ENCODE measurements at places on chromosomes 2 and 18. TPM values are rescaled to one million over a fixed set of nuclear protein-coding genes. Genes with fewer than 3 reads are reported as not detected.

GRCh38 chr2:118747637-118748036 is 99.8 kb downstream of the EN1 start:
- no peak for DNase-seq

GRCh38 chr2:52000151-52000855 is 968.4 kb upstream of the NRXN1 start:
- DNase-seq: no peak

- DNase-seq: no peak
These were observed 56.2 kb downstream of the EMILIN2 start for GRCh38 chr18:2903006-2903405.

DNA sequence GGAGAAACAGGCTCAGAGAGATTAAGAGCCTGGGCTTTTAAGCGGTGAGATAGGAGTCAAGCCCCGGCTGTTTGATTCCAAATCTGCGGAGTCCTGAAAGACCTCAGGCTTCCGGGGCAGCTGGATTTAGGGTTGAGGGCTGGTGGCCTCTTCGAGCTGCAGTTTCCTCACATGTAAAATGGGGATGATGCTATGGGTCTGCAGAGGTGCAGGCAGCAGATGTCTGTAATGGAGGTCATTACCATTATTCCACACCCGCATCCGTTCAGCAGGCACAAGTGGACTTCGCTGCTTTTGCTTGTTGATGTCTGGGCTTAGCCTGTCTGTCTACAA is 175.6 kb upstream of the HS6ST1 start:
- DNase-seq: no peak

DNA sequence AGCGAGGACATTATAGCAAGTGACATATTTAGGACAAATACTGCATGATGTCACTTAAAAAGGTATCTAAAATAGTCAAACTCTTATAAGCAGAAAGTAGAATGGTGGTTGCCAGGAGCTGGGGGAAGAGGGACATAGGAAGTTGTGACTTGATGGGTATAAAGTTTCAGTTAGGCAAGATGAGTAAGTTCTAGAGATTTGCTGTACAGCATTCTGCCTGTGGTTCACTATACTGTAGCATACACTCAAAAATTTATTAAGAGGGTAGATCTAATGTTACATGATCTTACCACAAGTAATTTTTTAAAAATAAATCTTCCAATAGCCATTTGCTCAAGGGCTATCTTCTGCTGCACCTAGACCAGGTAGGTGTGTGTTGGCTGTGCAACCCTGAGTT is 78.1 kb upstream of the NPAS2 start:
- DNase-seq: no peak

GRCh38 chr2:228367356-228367755 is 185.9 kb upstream of the SPHKAP start:
- no peak for DNase-seq

GRCh38 chr2:175187378-175187777 is 5.9 kb upstream of the ATP5MC3 start:
- DNase-seq: no peak

DNA sequence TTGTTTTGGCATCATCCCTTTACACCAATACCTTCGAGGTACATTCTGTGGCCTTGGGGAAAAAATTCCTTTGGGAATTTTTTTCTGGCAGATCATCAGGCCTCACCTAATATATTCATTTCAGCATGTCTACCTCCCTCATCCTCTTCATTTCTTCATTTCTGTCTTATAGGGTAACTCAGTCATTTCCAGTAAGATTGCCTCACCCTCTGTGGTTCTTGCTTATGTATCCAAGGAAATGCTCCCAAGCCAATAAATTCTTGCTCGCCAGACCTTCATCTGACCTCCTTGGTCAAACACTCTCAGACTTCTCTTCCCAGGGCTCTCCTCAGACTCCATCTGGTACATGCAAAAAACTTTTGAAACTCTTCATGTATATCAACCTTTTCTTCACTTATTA is 265.6 kb downstream of the TMX3 start:
- DNase-seq: peak; percentile 61

- no peak for DNase-seq
These were observed 411.6 kb upstream of the MC4R start for GRCh38 chr18:60784161-60784560.

DNA sequence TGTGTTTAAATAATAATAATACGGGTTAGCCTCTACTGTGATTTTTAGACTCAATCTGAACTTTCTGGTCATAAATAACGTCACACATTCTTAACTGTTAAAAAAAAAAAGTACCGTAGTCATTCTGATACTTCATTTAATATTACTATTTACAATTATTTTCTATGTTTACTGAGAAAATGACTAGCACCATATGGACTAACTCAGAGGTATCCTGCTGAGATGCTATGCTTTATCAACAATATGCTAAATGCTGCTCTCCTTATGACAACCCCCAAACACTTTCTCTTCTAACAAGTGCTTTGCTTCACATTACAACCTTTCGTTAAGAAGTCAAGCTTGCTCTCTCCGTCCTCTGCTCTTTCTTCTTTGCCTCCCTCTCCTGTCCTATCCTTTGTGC is 182.1 kb downstream of the AFF3 start:
- DNase-seq: no peak

- no peak for DNase-seq
These were observed 863.7 kb downstream of the MBD2 start for GRCh38 chr18:53360501-53361443.

- DNase-seq: no peak
These were observed 74.2 kb downstream of the ARHGEF4 start for GRCh38 chr2:130910931-130911330.

GRCh38 chr2:62334440-62335058 is 138.6 kb downstream of the B3GNT2 start:
- DNase-seq: no peak

DNA sequence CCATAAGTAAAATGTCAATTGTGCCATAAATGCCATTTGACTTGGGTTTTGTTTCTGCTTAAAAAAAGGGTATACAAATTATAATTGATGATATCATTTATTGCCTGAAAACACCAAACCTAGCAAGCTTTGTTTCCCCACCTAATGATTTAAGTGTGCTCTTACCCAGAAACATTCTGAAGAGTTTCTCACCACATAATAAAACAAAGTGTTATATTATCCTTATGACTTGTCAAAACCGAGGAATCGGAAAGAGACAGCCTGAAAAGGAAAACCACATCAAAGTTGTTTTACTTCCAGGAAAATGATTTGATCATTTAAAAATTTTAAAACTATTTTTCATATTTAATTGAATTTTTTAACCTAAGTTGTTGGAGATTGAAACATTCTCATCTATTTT is 170.5 kb upstream of the SLC39A10 start:
- no peak for DNase-seq

GRCh38 chr18:58438161-58438957 is 190.5 kb downstream of the ALPK2 start:
- peak; percentile 10 for DNase-seq

DNA sequence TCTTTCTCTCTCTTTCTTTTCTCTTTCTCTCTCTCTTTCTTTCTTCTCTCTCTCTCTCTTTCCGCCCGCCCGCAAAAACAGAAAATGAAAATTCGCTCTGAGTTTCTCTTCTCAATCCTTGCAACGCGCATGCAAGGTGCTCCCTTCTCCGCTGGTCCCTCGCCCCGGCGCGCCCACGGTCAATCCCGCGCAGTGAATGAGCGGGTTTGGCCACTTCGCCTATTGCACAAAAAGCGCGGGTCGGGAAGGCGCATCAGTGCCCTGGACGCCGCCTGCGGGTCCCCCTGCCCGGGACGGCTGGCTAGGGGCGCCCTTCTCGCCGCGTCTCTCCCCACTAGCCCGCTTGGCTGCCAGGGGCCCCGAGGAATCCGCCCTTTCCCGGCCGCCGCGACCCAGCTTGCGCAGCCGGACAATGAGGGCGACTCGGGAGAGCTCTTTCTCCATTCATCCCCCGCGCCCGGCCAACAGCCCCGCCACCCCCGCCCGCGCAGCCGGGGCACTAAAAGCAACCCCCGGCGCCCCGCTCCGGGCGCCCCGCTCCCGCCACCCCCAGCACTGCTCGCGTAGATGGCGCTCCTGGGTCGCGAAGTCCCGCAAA is 706 bp downstream of the LAMA1 start:
- no peak for DNase-seq

GRCh38 chr18:46313521-46313920 is 209.3 kb downstream of the HAUS1 start:
- no peak for DNase-seq

- no peak for DNase-seq
These were observed 74.7 kb upstream of the RAB6C start for GRCh38 chr2:129904532-129905446.

GRCh38 chr2:186780701-186781316 is 68.2 kb downstream of the ZSWIM2 start:
- no peak for DNase-seq

DNA sequence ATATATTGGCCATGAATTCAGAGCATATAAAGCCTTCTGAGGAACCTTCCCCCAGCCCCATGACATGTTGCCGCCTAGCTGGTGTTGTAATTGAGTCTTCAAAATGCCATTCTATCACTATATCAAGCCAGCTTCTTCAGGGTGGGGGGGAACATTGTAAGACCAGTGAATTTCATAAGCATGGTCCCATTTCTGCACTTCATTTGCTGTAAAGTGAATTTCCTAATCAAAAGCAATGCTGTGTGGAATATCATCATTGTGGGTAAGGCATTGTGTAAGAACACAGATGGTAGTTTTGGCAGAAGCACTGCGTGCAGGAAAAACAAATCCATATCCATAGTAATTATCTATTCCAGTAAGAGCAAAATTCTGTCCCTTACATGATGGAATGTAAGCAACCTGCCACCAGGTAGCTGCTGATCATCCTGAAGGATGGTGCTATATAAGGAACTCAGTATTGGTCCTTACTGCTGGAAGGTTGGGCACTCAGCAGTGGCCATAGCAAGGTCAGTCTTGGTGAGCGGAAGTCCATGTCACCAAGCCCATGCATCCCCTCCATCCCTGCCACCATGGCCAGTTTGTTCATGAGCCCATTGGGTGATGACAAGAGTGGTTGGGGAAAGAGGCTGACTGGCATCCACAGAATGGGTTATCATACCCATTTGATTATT is 159.4 kb downstream of the COPS8 start:
- DNase-seq: no peak

DNA sequence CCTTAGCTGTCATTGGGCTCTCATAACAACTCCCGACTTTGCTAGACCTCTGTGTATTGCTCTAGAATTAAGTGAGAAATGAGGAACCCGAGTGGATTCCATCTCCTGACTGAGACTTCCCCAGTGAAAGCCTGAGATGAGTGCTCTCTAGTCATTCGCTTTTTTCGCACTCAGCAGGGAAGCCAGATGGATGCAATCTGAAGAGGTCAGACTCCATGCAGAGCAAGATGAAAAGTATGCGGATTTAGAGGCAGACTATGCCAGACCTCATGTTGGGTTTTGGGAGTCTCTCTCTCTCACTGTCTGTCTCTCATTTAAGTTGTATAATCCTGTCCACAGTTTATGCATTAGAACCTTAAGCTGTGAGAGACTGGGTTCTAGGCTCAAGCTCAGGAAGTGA is 88.6 kb downstream of the SLC5A7 start:
- no peak for DNase-seq

DNA sequence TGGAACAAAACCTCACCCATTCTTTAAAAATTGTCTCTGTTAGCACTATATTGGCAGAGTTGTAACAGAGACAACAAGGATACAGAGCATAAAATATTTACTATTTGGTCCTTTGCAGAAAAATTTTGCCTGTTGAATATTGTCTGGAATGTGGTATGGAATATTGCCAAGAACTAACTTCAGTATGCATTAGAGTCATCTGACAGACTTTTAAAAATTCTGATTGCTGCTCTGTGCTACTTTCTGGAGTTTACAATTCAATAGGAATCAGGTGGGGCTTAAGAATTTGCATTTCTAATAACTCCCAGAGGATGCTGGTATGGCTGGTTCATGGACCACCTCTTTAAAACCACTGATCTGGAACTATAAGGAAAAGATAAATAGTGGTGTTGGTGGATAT is 32.8 kb upstream of the NYAP2 start:
- DNase-seq: no peak

Gene MAP3K19
- not detected for total RNA-seq

Gene KCNE4
- not detected for total RNA-seq

Gene DNAH7
- total RNA-seq: 0.29 TPM

Gene CCDC74A
- 22.7 TPM for total RNA-seq

Gene FSHR
- not detected for total RNA-seq

Gene B4GALT6
- 7.4 TPM for total RNA-seq

Gene AMER3
- not detected for total RNA-seq

Gene GALNT3
- 28.7 TPM for total RNA-seq

Gene OTOS
- total RNA-seq: not detected

Gene TUBB8B
- not detected for total RNA-seq

Gene CNGA3
- total RNA-seq: not detected

Gene IMPA2
- total RNA-seq: 89.9 TPM
